T-helper 1 cell (primary cell): ENCODE measurements at places on chromosomes 1 and 21.

DNA sequence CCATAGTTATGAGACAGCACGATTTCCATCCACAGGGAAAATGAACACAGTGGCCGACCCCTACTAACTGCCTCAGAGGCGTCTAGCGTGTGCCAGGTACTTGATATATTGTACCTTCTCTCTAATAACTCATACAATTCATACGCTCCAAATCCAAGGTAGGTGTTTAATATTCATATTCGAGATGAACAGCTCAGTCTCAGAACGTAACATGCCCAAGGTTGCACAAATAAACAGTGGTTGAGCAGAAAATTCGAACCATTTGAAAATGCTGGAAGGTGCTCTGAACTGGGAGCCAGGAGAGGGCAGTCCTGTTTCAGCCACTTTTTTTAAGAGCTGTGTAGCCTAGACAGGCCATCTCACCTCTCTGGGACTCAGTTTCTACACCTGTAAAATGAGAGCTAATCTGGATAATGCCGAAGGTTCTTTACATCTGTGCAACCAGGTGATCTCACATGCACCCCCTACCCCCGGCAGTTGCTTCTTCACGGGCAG lies 7.9 kb downstream of the SLC45A3 start:
- DNase-seq = no peak

DNA sequence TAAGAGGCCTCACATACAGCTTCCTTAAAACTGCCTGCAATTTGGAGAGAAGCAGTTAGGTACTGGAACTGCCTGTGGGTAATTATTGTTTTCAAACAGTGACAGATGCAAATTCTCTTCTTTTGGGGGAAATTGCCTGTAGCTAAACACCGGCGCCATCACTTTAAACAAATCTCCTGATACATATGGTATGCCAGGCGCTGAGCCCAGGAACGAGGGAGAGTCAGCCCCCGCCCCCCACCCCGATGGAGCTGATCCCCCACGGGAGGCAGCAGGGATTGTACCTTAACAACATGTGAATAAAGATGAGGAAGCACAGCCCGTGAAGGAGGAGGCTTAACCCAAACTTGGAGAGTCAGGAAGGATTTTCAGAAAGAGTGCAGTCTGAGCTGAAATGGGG lies 7.1 kb downstream of the TMEM51 start:
- no peak for DNase-seq

DNA sequence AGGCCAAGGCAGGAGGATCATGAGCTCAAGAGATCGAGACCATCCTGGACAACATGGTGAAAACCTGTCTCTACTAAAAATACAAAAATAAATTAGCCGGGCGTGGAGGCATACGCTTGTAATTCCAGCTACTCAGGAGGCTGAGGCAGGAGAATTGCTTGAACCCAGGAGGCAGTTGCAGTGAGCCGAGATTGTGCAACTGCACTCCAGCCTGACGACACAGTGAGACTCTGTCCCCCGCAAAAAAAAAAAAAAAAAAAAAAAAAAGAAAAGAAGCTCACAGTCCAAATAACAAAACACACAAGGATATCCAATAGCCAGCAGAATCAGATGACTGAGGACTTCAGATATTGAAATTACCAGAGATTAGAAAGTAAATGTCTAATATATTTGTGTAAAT lies 11.8 kb downstream of the AHCTF1 start:
- DNase-seq = no peak

DNA sequence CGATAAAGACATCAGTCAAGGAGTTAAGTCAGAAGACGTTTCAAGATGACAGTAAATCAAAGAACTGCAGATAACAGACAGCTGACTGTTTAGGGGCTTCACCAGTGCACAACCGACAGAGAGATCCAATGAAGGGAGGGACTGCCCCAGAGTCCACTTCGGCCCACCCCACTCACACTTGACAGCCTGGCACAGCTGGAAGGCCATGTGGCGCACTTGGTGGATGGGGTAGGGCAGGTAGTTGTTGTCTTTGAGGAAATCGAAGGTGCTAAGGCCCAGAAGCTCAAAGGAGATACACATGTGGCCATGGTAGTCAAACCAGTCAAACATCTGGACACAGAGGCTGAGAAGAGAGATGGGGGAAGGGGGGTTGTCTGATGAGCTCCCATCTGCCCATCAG lies 4.4 kb upstream of the SCAMP3 start:
- no peak for DNase-seq

DNA sequence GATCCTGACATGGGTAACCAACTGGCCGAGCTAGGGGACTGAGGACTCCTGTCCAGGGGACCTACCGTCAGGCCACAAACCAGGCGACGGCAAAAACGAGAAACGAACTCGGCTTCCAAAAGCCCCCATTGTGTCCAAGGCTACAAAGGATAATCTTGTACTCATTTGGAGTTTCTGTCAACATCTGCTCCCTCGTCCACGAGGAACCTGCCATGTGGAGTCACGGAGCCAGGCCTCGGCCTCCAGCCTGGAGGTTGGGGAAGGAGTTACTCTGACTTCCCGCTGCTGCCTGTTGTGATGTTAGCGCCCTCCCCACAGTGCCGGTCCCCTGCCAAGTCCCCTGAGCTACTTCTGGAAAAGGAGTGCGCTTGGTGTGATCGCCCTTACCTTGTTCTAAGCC lies 7.3 kb downstream of the KRTAP10-1 start:
- no peak for DNase-seq

DNA sequence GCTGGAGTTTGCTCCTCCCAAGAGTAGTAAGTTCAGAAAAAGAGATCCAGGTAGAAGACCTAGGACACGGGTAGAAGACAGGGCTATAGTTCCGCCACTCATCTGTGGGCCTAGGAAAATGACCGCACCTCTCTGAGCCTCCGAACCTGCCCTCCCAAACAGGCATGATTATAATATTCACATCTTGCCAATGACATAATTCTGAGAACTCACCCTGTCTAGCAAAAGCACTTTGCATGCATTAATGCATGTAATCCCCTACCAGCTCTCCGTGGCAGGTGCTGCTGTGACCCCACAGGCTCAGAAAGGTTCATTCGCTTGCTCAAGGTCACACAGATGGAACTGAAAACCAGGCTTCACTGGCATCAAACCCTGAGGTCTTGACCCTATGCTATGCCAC lies 88.0 kb downstream of the SPSB1 start:
- DNase-seq = no peak

DNA sequence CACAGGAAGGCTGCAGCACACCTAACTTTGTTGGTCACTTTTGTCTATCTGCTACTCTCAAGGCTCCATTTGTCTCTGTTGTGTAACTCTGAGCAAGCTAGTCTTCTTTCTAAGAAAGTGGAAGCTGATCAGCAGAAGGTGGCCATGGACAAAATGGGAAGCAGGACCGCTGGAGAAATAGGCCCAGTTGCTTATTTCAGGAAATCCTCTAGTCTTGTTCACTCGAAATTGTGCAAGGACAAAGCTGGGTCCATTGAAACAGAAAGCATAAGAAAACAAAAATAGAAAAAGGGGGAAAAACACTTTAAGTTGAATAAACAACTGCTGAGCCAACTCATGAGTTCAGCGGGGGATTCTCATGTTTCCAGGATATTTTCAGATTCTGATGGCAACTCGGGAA lies 150.1 kb downstream of the PBX1 start:
- no peak for DNase-seq

- no peak for DNase-seq
Observed at GRCh38 chr1:170978371-170978910, 43.1 kb downstream of the MROH9 start.

DNA sequence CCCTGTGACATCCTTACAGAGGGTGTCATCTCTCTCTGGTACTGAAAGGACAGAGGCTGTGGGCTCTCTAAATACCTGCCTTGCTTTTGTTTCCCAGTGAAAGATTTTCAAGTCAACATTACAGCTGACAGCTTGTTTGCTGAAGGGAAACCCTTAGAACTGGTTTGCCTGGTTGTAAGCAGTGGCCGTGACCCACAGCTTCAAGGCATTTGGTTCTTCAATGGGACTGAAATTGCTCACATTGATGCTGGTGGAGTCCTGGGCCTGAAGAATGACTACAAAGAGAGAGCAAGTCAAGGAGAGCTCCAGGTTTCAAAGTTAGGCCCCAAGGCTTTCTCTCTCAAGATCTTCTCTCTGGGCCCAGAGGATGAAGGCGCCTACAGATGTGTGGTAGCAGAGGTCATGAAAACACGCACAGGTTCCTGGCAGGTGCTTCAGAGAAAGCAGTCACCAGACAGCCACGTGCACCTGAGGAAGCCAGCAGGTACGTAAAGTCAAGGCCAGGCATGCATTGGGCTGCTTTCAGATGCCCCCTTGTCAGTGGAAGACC lies 11.8 kb downstream of the CD101 start:
- no peak for DNase-seq

- peak; percentile 63 for DNase-seq
Observed at GRCh38 chr1:198156745-198157240, at the start of gene NEK7. TSS of gene NEK7 (plus strand) at chr1:198156998. CDS start at chr1:198232581, 75,583 bp downstream.
